ENCODE measurements at places on chromosomes 1 and 21.

GRCh38 chr1:2311184-2312032, 79.9 kb downstream of the MORN1 start:
- DNase-seq = peak; percentile 63

DNA sequence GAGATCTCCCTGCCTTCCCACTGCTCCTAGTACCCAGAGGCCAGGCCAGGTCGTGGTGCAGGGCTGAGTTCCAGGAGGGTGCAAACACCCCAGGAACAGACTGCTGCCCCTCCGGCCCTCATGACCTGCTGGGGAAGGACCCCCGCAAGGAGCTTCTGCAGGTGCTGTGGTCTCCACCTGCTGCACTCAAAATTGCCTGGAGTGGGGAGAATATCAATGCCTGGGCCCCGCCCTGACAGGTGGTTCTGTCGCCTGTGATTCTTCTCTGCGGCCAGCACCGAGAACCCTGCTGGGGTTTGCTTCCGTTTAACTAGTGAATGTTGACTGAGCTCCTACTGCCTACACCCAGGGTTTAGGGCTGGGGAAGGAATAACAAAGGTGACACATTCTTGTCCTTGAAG, 2.1 kb upstream of the TFF3 start:
- DNase-seq = no peak

GRCh38 chr1:51491166-51491981, 27.7 kb downstream of the EPS15 start:
- no peak for DNase-seq

GRCh38 chr1:232974971-232975370, 24.6 kb downstream of the NTPCR start:
- no peak for DNase-seq

DNA sequence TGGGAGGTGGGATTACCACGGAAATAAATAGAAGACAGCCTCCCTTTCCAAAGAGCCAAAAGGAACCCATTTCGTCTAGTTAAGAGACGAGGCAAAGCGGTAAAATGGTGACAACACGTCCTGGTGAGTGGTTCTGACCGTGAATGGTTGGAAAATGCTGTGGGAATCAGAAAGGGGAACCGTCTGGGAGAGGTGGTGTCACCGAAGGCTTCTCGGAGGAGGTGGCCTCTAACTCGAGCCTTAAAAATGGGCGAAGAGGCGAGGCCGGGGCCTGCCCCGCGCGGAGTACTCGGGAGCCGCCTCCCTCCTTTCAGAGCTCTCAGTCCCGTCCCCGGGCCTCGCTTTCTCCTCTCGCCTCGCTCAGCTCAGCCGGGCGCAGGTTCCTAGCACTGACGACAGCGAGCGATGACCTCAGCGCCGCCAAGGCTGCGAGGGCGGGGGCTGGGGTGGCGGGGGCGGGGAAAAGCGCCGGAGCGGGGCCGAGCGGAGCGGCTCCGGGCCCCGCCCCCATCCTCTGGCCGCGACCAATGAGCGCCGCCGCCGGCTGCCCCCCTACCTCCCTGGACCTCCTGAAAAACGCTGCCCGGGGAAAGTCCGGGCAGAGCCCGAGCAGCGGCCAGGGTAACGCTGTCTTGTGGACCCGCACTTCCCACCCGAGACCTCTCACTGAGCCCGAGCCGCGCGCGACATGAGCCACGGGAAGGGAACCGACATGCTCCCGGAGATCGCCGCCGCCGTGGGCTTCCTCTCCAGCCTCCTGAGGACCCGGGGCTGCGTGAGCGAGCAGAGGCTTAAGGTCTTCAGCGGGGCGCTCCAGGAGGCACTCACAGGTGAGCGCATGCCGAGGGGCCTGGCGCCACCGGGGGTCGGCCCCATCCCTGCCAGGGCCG, at the start of gene BTG2:
Gene BTG2 (plus strand): TSS at position 601 of the 890 bp plus-strand sequence. CDS start 88 bp downstream, at position 689.
- peak; percentile 91 for DNase-seq

DNA sequence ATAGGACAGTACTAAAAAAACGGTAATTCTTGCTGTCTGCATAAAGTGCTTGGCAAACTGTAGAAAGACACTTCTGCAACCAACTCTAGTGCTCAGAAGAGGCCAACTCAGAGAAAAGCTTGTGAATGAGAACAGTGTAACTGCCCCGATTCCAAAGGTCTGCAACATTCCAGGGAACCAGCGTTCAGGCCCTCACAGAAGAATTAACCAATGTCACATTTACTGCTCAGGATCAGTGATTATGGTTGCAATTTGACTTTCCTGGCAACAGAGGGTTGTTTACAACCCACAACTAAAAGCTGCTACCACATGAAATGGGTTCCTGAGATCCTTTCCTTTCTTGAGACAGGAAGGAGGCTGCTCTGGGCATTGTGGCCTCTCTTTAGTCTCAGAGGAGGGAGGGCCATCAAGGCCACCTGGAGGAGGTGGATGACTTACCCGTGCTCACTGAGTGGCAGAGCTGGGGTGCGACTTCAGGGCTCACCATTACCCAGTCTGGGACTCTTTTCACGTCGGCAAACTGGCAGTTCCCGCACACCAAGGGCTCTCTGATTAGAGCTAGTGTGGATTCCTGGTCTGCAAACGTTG, 15.3 kb downstream of the SRSF4 start:
- DNase-seq = no peak

DNA sequence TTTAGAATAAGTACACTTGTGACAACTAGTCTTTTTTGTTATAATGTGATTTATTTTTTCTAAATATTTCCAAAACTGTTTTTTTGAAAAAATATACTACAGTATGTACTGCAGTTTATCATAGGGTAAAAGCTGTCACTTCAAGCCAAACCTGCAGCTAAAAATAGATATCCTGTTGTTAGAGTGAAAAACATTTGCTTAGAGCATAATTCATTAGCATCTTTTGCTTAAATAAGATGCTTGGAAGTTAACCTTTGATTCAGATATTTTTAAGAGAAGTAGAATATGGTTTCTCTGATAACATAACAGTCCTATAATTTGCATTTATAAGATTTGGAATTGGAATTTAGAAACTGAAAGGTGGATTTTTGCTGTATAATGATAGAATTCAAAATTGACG, 21.5 kb downstream of the PRKACB start:
- DNase-seq = no peak

DNA sequence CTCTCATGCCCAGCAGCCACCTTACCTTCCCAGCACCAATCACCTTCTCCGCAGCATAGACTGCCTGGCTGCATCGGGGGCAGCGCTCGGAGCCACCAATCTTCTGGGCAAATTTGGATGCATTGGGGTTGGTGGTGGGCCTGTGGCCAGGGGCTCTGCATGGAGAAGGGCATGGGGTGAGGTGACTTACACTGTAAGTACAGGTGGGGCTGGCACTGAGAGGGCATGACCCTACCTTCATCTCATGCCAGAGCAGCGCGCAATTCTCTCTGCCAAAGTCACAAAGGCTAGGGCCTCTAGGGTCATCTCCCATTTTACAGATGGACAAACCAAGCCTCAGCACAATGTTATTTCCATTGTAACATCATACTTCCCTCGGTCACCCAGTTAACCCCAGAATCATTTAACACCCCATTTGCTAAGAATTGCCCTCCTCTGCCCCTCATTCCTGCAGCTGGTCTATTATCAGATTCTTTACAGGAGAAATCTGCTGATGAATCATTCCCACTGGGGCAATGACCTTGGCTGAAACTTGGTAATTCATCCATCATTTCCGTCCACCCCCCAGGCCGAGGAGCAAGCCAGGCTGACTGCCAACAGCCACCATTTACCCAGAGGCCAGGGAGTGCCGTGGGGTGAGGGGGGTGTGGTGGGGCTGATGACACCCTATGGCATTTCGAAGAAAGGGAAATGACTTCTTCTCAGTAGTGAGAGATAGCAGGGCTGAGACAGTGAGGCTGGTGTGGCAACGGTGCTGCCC, 17.9 kb downstream of the CSRP1 start:
- no peak for DNase-seq

DNA sequence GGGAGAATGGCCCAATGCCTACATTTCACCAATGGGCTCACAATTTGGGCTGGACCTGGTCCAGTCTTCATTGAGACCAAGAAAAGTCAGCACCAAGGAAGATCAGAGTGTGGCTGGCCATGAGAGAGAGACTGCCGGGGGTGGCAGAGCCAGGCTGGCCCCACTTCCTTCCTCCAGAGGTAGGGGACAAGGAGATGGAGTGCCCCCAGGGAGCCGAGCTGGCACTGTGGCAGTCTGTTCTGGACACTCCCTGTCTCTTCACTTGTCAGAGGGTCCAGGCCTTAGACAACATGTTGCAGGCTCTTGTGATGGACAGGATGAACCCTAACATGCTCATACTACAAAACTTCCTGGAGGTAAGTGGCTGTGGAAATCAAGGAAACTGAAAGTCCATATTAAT, 27.7 kb downstream of the INAVA start:
- DNase-seq = no peak

DNA sequence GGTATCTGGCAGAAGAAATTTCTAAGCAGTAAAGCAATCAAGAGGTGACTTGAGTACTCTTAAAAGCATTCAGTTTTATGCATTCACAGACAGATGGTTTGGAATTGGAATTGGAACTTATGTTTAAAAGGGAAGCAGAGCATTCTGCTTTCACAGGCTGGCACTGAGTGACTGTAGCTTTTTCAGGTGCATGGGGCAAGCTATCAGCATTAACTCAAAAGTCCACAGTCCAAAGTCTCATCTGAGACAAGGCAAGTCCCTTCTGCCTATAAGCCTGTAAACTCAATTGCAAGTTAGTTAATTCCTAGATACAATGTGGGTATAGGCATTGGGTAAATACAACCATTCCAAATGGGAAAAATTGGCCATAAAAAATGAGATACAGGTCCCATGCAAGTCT, 1620.3 kb downstream of the MRPL39 start:
- no peak for DNase-seq

DNA sequence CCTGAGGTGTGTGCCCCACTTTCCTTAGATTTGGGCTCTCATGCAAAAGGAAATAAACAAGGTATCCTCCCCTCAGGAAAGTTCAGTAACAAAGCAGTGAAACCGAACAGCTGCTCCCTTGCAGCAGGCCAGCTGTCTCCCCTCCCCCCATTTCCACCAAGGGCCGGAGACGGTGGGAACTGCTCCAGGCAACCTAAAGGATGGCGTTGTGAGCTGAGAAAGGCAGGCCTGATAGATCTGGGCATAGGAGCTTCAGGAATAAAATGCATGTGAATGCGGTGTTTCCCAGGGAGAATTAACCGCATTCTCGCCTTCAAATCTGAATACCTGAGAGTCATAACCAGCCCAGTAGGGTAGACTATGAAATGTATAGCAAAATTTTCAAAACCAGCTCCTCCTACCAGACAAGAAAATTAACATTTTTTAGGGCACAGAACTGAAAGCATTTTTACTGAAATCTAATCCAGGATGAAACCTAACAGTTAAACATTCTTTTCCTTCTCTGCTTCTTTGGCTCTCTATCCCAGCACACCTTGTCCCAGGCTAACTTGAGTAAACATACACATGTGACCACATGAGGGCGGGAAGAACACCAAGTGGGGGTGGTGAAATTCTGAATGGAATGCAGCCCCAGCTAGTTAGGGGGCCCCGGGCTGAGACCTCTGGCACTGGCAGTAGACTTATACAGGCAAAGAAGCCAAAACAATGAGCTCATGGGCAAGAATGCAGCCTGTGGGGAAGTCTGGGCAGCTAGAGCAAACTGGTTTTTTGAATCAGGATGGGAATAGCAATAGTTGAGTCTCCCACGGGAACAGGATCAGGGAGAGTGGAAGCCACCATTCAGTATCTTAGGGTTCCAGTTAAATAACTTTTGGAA, 11.5 kb downstream of the MCL1 start:
- DNase-seq = peak; percentile 62

- DNase-seq = no peak
Observed at GRCh38 chr1:61234587-61234919, 152.2 kb downstream of the NFIA start.

GRCh38 chr1:87644033-87644578, 315.4 kb downstream of the LMO4 start:
- no peak for DNase-seq

DNA sequence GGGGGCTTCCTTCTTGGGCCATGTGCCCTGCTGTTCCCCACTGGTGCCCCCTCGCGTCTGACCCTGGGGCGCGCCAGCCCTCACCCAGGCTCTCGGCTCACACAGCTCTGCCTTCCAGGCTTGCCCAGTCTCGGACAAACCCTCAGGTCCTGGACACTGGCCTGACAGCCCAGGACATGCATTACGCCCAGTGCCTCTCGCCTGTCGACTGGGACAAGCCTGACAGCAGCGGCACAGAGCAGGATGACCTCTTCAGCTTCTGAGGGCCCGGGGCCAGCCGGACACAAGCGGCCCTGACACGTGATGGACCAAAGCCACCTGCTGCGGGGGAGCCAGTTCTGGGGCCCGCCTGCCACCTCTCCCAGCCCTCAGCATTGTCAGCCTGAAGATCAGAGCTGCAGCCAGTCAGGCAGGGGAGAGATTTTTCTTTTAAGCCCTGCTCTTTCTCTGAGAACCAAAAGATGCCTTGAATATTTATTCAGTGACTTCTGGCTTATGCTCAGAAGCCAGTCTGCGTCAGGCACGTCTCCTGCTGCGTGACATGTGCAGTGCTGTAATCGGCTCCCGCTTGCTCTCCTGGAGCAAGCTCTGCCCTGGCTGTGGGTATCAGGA, 23.4 kb downstream of the LDLRAP1 start:
- peak; percentile 61 for DNase-seq

GRCh38 chr21:42032968-42033367, 22.8 kb upstream of the ZBTB21 start:
- DNase-seq = no peak

DNA sequence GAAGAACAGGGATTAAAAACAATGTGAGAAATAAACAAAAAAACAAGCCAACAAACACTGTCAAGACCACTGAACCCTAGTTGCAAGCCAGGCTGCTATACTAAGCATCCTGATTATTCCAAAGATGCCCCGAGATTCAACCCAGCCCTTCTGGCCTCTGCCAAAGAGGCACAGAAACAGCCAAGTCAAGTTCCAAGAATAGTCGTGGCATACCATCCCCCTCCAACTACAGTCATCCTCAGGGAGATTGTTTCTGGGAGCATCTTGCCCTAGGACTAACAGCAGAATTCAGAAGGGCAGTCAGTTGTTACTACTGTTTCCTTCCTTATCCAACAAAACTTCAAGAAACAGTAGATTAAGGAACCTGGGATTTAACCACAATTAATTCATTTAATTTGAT, 52.3 kb downstream of the ABL2 start:
- DNase-seq = no peak

DNA sequence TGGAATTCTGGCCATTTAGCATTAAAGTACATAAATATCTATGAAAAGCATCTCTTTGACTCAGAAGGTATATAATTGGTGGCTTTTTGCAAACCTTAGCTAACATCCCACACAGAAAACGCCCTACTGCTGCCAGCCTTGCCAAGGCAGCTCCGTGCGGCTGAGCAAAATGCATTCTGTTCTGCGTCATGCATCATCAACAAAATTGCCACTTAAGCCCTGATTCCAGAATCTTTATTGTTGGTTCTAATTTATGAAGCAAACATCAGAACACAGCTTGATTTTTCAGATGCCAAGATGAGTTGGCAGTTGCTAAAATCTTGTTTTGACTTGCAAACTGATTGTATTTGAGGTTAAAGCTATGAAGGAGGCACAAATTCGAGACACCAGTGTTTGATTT, 314.9 kb upstream of the DEPDC1 start:
- no peak for DNase-seq

DNA sequence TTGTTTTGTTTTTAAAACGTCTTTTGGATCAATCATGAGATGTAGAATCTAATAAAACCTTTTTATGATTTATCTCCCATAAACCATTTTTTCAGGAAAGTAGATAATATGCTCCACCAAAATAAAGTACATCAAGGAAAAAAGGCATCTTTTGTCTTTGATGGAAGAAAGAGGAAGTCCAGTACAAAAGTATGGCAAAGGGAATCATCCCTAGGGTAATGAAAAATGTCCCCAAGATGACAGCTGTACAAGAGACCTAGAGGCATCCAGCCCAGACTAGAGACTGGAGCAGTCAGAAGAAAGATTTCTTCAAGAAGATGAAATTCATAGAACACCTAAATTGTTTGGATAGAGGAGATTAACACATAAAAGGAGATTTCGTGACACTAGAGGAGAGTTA, 32.3 kb upstream of the GFI1 start:
- DNase-seq = no peak
